ENCODE measurements at places on chromosomes 4 and X.

- no peak for DNase-seq
Observed at GRCh38 chr4:129545599-129546278, 449.8 kb downstream of the C4orf33 start.

GRCh38 chrX:103002576-103002975 lies 61.4 kb downstream of the BEX1 start:
- DNase-seq, result no peak

DNA sequence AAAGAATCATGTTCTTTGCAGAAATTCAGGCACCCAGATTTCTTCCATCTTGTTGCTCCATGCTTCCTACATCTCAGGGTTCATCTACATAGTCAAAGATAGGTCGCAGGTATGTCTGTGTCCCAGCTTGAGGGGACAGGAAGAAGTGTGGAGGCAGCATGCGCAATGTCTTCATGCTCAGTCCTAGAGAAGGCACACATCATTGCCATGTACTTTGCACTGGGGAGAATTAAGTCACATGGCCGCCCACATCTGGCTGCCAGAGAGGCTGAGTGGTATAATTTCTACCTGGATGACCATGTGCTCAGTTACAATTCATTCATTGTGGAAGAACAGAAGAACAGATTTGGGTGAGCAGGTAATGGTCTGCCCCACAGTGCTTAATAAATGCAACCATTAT lies 54.1 kb downstream of the GAB1 start:
- no peak for DNase-seq

- no peak for DNase-seq
Observed at GRCh38 chr4:84847978-84848377, 118.5 kb downstream of the WDFY3 start.

GRCh38 chrX:154046940-154047610 lies 27.4 kb upstream of the IRAK1 start:
- no peak for DNase-seq

GRCh38 chr4:180675359-180675650 lies 1567.9 kb upstream of the TENM3 start:
- DNase-seq, result no peak

DNA sequence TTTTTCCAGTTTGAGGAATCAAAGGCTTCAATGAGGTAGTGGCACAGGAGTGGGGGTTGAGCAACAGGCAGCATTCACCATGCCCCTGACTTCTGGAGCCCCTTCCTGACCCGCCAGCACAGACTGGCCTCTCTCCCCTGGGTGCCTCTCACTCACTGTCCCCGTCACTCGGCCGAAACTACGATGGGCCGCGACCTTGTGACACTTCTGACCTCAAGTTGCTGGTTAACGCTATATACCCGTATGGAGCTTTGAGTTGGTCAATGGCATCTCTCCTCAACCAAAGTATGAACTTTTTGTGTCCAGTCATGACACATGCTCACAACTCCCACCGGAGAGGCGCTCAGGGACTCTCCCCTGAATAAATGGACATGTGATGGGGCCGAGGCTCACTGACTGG lies 72.1 kb downstream of the IRF2 start:
- no peak for DNase-seq

- no peak for DNase-seq
Observed at GRCh38 chrX:154529206-154529612, 13.2 kb upstream of the FAM3A start.

DNA sequence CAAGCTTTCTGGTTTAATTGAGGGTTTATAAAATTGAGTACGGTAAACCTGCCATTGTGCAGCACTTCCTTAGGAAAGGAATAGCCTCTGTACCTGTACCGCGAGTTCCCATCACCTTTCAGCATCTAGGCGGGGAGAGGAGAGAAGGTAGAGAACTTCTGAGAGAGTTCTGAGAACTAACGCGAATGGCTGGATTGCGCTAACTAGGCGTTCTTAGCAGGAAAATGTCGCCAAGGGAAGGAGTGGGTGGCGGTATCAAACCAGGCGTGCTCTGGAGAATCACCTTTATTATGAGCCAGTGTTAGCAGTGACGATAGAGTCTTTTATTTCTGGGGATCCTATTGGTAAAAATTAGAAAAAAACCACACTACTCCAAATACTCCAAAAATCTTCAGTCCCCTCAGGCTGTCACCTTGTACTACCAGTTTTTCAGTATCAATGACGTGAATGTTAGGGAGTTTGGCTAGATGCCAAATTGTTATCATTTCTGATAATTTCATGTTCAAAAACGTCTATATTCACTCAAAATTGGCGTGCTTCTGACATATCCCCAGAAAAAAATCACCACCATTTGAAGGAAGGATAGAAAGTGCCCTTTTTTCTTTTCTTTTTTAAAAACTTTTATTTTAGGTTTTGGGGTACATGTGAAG lies 1.4 kb downstream of the UGT8 start:
- DNase-seq, result no peak

DNA sequence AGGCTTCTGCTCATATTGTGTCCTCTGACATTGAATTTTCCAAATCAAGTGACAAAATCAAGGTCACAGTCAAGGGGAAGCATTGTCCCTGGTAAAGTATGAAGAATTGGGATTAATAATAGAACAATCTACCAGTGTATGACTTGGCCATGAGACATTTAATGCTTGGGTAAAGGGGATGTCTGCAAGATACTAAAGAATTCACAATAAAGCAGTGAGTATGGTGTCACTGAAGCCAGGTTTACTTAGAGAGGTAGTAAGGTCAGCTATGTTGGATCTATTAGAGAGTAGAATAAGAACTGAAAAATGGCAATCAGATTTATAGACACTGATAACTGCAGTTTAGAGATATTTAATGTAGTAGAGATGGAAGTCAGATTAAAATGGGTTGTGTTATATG lies 349.2 kb downstream of the BMPR1B start:
- no peak for DNase-seq

- DNase-seq, result no peak
Observed at GRCh38 chrX:98398542-98398941, 1514.8 kb downstream of the RPA4 start.

DNA sequence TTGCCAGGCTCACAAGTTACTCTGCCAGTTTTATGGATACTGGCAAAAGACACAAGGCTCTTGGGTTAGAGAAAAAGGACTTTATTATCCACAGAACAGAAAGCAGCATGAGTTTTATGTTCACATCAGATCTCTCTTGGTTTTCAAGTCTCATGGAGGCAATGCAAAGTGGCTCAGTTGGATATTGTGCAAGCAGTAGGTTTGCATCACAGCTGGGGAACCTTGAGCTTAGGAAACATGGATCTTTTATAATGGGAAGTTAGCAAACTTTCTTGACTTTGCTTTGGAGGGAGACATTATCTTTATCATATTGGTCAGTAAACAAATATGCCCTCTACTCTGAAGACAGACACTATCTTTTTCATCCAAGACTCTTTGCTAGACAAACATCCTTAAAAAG lies 109.2 kb upstream of the GRPR start:
- DNase-seq, result no peak

DNA sequence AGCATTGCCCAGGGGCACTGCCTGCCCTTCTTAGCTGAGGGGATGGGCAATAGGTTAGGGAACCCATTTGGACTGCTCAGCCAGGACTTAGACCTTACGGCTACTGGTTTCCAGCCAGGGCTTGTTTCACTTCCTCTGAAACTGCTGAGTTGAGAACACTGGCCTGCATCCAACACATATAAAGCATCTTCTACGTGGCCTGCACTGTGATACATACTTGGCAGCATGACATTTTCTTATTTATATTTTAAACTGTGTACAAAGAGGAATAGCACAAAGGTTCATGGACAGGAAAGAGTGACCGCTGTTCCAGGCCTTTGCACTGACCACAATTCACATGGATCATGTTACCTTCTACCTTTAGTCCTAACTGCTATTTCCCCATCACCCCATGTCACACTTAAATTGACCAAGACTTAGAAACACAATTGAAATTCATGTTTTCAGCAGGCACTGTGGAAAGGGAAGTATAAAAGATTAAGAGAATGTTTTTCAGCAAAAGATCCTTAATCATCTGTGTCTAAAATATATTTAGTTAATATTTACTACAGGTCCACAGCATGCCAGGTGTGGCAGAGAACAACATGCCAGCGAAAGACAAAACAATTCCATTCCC lies 43.7 kb downstream of the NLGN4X start:
- DNase-seq, result no peak

DNA sequence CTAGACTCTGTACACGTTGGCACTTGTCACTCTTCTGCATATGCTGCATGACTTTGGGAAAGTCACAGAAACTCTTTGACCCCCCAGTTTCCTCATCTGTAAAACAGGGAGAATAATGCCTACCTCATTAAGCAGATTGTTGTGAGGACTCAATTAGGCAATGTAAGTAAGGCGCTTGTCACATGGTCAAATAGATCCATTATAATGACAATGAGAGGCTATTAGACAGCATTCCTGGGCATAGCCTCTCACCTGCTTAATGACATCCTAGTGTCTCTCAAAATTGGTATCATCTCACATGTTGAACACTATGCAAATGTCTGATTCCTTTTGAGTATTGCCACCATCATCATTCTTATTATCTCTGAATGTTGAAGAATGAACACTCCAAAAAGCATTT lies 172.6 kb upstream of the JADE1 start:
- DNase-seq, result no peak

GRCh38 chrX:153773218-153773611 lies 7.6 kb upstream of the SRPK3 start:
- DNase-seq, result no peak

GRCh38 chr4:5422195-5422594 lies 286.2 kb downstream of the EVC2 start:
- no peak for DNase-seq

DNA sequence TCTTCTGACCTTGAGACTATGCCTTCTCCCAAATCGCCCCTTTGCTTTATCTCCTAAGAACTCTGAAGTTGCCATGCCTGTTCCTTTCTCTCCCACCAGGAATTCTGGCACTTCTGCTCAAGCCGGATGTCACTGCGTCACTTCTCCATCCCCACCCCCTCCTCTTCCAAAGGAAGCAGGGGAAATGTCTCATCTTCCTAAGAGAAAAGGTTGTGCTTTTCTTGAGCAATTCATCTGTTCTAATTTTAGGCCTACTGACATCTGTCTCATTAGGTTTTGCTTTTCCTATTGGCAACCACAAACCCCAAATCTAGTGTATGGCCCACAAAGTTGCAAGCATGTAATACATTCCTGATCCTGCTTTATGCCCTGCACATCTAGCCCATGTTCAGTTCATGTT lies 163.1 kb upstream of the PLAC1 start:
- no peak for DNase-seq

DNA sequence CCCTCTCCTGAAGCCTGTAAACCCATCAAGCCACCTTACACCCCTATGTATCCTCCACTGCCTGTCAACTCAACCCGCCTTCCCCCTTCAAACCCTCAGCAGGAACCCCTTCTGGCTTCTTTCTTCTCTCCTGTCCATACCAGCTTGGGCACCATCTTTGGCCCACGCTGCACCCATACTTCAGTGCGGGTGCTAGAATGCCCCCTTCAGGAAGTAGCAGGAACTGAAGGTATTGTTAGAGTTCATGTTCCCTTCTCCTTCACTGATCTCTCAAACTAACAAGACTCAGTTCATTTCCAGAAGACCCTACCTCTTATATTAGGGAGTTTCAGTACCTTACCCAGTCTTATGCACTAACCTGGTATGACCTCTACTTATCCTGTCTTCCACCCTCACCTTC lies 1.5 kb upstream of the UGT2B17 start:
- DNase-seq, result no peak

- DNase-seq, result no peak
Observed at GRCh38 chr4:110046588-110047049, 133.9 kb downstream of the EGF start.

DNA sequence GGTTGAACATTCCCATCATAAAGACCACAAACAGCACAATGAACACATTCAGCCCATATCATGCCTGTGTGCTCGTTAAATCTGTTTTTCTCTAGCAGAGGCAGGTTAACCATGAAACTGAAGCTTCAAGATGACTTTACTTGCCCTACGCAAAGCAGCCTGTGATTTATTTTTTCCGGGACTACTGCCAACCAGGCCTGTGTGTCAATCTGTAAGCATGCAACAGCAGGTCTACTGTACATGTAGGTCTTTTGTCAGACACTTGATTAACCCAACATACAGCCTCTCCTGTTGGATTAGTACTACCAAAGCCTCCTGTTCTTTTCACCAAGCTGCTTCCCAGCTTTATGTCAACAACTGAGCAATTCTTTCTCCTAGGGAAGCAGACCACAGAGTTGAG lies 85.5 kb upstream of the ACSL1 start:
- no peak for DNase-seq

- no peak for DNase-seq
Observed at GRCh38 chrX:40380655-40381488, 199.9 kb upstream of the ATP6AP2 start.

DNA sequence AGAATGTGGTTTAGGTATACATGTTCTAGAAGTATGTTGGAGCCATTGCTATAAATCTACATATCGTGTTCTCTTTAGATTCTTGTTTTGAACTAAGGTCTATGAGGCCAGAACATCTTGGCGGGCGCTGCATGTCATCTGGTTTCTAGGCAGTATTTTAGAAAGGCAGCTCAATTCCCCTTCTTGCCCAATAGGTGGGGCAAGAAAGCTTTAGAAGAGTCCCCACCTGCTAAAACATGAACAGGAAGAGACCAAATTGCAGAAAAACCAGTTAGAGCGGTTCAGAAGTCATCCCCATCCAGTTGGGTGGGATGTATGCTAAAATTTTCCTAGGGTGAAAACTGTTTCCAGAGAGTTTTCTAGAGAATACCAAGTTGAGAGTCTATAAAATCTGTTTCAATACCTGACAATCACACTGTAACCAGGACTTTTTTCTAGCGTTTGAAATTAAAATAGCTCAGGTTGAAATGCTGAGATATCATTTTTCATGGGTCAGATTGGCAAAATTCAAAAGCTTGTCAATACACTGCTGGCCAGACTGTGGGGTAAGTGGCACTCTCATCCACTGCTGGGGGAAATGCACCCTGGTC lies 17.5 kb upstream of the SH3KBP1 start:
- no peak for DNase-seq

DNA sequence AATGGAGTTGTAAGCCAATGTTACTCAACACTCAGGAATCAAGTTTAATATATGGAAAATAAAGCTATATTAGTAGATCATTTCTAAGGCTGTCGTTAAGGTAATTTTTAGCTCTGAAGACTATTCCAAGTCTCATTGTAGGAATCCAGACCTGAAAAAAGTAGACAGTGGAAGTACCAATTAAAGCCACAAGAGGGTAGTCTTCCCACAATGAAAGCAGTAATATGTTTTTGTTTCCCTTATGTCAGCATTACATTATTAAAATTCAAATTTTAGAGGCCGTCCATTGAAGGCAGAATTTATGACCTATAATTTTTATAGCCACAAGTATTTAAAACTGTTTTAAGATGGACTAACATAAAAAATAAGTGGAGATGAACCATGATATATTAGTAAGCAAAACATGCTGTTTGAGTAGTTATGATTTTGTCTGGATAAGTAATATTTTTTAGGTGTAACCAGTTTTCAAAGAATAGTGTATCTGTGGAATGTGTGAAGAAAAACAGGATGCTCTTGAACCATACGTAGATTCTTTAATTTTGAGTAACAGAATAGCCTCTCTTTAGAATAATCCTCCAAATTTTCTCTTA lies 372.6 kb upstream of the TECRL start:
- DNase-seq, result no peak

Measured in stimulated activated CD8-positive, alpha-beta memory T cell treated with anti-CD3 and anti-CD28 coated beads, Interleukin-4, amount 100 ng/mL, for 1 hour (primary cell).